ENCODE measurements at places on chromosomes 5 and 9.

DNA sequence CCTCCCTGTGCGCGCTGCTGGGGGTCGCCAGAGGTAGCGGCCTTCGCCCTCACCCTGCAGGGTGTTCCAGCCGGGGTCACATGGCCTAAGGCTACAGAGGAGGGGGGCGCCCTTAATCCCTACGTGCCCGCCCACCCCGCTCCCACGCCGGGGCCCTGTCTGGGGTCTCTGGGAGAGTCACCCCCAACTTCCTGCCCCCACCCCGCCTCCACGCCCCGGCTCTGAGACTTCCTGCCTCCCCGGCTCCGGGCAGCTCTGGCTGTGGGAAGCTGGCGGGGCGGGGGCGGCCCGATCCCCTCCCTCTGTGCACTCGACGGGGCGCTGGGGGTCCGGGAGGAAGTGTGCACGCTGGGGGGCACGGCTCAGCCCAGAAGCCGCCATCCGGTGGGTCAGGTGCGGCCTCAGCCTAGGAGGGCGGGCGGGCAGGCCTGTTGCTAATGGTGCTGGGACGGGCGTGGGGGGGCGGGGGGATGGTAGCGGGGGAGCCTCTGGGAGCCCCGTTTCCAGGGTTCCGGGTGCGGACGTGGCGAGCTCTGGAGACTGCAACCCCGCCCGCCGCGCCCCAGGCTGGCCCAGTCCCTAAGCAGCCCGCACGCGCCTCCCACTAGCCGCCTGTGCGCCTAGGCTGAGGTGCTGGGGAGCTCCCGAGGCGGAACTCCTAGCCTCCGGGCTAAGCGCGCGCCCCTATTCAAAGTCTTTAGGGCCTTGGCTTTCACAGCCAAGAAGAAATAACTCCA, 61.6 kb downstream of the CXXC5 start:
- peak; percentile 78 for DNase-seq

DNA sequence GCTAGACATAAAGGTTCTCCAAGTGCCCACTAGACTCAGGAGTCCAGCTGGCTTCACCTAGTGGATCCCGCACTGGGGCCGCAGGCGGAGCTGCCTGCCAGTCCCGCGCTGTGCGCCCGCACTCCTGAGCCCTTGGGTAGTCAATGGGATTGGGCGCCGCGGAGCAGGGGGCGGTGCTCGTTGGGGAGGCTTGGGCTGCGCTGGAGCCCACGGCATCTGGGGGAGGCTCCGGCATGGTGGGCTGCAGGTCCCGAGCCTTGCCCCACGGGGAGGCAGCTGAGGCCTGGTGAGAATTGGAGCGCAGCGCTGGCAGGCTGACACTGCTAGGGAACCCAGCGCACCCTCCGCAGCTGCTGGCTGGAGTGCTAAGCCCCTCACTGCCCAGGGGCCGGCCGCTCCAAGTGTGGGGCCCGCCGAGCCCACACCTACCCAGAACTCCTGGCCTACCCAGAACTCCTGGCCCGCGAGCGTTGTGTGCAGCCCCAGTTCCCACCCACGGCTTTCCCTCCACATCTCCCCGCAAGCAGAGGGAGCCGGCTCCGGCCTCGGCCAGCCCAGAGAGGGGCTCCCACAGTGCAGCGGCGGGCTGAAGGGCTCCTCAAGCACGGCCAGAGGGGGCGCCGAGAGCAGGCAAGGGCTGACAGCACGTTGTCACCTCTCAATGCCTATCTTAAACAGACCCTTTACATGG, 260.7 kb upstream of the DMRT1 start:
- DNase-seq: no peak

DNA sequence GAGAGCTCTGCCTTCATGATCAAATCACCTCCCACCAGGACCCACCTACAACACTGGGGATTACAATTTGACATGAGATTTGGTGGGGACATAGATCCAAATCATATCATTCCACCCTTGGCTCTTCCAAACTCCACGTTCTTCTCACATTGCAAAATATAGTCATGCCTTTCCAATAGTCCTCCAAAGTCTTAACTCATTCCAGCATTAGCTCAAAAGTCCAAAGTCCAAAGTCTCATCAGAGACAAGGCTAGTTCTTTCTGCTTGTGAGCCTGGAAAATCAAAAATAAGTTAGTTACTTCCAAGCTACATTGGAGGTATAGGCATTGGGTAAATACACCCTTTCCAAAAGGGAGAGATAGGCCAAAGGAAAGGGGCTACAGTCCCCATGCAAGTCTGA, 186.9 kb upstream of the PAPPA start:
- DNase-seq: no peak

GRCh38 chr5:8682381-8682780, 813.4 kb downstream of the MTRR start:
- no peak for DNase-seq

- peak; percentile 77 for DNase-seq
Measured at GRCh38 chr5:150458802-150459557, 9.4 kb upstream of the RPS14 start.

DNA sequence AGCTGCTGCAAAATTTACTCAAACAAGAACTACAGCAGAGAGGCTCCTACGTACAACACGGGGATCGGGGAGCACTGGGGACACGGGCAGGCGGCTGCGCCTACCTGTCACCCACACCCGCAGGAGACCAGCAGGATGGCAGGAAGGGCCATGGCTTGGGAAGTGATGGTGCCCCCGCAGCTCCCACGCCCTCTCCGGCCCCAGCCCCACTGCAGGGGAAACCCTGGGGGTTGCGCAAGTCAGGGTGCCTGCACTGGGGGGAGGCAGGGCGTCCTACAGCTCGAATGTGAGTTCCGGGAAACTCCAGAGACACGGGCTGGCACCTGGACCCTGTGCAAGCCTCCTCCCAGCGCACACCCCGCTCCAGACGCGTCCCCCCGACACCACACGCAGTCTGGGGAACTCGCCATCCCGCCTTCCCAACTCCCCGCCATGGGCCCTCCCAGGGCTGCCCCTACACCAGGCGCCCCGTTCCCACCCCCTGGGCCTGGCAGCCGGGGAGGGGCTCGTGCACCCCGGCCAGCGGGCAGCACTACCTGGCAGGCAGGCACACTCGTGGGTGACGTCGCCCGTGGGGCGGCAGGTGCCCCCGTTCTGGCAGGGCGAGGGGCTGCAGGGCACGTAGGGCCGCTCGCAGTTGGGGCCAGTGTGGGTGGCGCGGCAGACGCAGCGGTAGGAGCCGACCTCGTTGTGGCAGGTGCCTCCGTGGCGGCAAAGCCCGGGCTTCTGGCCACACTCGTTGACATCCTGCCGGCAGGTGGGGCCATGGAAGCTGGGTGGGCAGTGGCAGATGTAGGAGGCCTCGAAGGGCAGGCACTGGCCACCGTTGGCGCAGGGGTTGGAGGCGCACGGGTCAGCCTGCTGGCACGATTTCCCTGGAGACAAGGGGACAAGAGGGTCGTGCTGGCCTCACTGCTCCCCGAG, 23.3 kb downstream of the NOTCH1 start:
- no peak for DNase-seq
